ENCODE measurements at places on chromosomes 3 and 15. TPM values are rescaled to one million over a fixed set of nuclear protein-coding genes. Genes with fewer than 3 reads are reported as not detected.

Gene MRAS
- total RNA-seq, result 374 TPM

Gene DPPA4
- total RNA-seq, result not detected

Gene CMTM7
- 5.7 TPM for total RNA-seq

Gene NMNAT3
- 16.7 TPM for total RNA-seq

Gene ARPP21
- 0.34 TPM for total RNA-seq

Gene NMB
- 0.96 TPM for total RNA-seq

Measured in right cardiac atrium (tissue), 5 donors.